ENCODE measurements at places on chromosomes 1 and 21. TPM values are rescaled to one million over a fixed set of nuclear protein-coding genes. Genes with fewer than 3 reads are reported as not detected.

The KRTAP21-3 gene
- not detected for total RNA-seq

GRCh38 chr1:153795330-153795837 is 20.2 kb downstream of the SLC27A3 start:
- no peak for DNase-seq

- DNase-seq, result no peak
Measured at GRCh38 chr1:12438349-12438924, 179.6 kb downstream of the DHRS3 start.

GRCh38 chr1:905071-905749 is 18.5 kb upstream of the SAMD11 start:
- peak; percentile 70 for DNase-seq

DNA sequence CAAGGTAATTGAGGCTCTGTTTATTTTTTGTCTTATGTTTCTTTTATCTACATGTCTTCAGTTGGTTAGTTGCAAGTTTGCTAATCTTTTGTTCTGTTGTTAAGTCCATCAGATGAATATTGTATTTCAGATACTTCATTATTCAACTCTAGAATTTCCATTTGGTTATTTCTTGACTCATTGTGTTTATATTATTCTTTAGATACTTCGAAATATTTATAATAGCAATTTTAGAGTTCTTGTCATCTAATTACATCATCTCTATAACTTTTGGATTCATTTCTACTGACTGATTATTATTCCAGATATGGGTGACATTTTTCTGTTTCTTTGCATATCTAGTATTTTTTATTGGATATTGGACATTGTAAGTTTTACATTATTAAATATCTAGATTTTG is 405.6 kb downstream of the PLPP3 start:
- no peak for DNase-seq

- no peak for DNase-seq
Measured at GRCh38 chr1:145545055-145545454, 62.7 kb upstream of the GPR89A start.

GRCh38 chr1:156664046-156664766 is 13.0 kb downstream of the NES start:
- DNase-seq, result no peak
